ENCODE measurements at places on chromosomes 5 and 9.

- no peak for DNase-seq
Observed at GRCh38 chr5:172898218-172898842, 60.9 kb upstream of the RPL26L1 start.

- DNase-seq = no peak
Observed at GRCh38 chr9:131481441-131482342, 21.0 kb upstream of the POMT1 start.

- no peak for DNase-seq
Observed at GRCh38 chr9:95626885-95627558, 110.3 kb upstream of the PTCH1 start.

GRCh38 chr9:83473488-83473971 is 64.7 kb downstream of the FRMD3 start:
- DNase-seq = no peak

GRCh38 chr9:91239367-91240111 is 122.2 kb downstream of the AUH start:
- no peak for DNase-seq

GRCh38 chr9:137900584-137901310 is 23.2 kb downstream of the CACNA1B start:
- no peak for DNase-seq

GRCh38 chr5:177988989-177989625 is 6.9 kb downstream of the PROP1 start:
- DNase-seq = no peak

DNA sequence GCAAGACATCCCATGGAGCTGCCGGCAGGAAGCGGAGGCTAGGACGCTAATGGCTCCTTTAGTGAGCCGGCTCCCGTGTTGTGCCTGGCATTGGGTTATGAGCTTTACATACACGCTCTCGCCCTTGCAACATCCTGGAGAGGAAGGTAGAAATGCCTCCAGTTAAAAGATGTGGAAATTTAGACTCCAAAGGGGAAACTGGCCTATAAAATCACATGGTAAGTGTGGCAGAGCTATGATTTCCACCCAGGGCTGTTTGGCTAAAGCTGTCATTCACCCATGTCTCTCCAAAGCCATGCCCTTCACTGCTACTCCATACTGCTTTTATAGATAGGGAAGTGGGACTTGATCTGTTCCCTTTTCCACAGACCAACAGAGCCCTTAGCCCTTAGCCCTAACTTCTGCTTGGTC is 5.2 kb downstream of the GM2A start:
- no peak for DNase-seq

- DNase-seq = peak; percentile 47
Observed at GRCh38 chr9:94157050-94157801, 73.0 kb downstream of the PTPDC1 start.

DNA sequence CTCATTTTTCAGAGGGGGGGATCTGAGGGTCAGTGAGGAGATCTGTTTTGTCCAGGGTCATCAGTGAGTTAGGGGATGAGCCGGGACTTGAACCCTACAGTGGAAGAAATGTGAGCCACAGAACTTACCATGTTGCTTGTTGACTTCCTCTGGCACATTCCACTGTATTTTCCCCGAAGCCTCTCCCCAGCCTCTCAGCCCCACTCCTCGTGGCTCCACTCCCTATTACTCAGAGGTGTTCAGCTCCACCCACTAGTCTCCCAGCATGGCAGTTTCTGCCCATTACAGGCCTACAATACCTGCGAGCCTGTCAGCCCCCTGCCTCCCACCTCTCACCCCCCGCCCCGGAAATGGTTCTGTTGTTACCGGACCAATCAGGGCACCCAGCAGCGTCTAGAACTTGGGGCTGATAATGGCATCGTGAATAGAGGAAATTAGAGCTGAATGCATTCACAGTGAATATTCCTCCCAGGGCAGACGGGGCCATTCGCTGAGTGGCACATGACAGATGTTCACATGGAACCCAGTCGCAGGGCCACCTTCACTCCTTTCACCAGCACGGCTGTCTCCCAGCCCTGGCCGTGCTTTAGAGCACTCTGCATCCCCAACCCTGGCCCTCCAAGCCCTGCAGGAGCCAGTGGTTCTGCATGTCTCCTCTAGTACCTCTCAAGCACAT is 81.6 kb downstream of the KCNIP1 start:
- no peak for DNase-seq

Measured in liver (tissue), 10 donors.